ENCODE measurements at places on chromosomes 12 and 14.
A peak's percentile ranks its signal among the peaks of the same experiment; 100 is the strongest.

- DNase-seq, result no peak
Observed at GRCh38 chr14:93262446-93262845, 55.4 kb downstream of the UBR7 start.

DNA sequence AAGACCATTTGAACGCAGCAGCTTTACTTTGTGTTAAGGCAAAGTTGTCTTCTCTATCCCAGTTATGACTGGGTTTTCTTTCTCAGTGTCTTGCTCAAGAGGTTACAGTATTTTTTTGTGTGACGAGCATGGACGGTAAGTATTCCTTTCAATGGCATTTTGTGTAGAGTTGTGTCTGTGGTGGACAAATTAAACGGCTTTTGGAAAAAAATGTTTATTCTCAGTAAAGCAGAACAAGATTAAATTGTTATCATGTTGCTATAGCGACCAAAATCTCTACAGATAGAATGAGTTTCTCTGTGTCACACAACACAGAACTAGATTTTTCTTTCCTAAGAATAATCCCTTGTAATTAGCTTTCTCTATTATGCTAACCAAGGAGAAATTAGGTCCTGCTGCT, 417.1 kb downstream of the AEBP2 start:
- peak; percentile 72 for DNase-seq

DNA sequence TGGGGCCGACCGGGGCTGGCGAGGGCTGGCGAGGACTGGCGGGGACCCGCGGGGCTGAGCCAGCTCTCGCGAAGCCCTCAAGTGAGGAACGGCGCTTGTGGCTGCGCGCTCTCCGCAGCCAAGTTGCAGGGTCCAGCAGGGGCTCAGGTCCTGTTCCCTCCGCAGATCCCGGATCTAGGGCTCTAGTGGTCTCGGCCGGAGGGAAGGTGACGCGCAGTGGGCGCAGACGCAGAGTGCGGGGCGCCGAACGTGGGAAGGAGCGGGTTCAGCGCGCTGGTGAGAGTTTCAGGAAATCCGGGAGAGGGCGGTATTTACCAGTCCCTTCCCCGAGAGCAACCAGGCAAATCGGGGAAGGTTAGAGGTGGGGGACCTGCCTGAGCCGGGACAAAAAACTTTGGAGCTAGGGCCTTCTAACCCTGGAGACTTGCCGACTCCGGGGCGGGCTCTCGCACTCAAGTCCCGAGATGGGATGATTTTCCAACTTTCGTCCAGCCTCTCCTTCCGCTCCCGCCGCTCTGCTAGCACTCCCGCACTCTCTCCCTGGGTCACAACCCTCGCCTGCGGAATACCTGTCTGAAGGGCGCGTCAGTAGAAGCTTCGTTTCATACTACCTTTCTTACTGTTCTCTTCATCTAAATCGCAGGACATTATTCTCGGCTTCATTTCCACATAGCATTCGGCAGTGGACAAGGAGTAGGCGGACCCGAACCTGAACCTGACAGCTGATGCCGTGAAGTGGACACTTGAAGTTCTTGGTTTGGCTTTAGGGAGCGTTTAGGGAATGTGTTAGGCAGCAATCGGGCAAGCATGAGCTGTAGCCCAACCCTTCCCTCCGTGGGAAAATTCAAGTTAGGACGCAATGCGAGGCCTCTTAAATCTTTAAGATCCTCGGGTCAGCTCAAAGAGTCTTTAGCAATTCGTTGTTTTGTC, 13.6 kb upstream of the PAX9 start:
- peak; percentile 34 for DNase-seq

GRCh38 chr12:57623385-57623784, 9.6 kb downstream of the B4GALNT1 start:
- DNase-seq, result no peak

GRCh38 chr14:31705731-31706130, 144.5 kb downstream of the NUBPL start:
- no peak for DNase-seq

DNA sequence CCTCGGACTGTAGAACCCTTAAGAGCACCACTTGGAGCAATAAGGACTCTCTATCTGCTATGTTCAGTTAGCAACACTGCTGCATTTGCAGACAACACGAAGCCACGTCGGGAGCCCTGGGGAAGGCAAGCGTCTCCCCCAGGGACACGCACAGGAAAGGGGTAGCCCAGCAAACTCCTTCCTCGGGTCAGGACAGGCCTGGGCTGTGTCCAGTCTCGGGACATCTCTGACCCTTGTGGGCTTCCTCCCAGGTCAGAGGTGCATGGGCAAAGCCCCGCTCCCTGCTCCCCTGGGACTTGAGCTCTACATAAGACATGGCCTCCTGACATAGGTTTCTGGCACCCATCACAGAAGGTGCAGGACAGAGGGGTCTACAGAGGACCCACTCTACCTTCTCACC, 119.5 kb downstream of the PIWIL1 start:
- DNase-seq, result no peak

GRCh38 chr12:85829391-85829790, 6.8 kb downstream of the RASSF9 start:
- peak; percentile 77 for DNase-seq

DNA sequence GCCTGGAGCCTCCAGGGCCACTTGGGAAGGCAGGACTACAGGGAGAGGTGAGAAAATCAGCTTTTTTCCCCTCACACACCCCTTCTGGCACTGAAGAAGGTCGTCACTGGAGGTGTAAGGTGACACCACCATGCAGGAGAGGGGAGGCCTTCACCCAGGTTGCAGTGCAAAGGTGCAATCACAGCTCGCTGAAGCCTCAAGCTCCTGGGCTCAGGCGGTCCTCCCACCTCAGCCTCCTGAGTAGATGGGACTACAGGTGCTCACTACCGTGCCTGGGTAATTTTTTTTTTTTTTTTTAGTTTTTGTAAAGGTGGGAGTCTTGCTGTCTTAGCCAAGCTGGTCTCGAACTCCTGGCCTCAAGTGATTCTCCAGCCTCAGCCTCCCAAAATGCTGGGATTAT, 93.6 kb downstream of the TNFAIP2 start:
- DNase-seq, result no peak

DNA sequence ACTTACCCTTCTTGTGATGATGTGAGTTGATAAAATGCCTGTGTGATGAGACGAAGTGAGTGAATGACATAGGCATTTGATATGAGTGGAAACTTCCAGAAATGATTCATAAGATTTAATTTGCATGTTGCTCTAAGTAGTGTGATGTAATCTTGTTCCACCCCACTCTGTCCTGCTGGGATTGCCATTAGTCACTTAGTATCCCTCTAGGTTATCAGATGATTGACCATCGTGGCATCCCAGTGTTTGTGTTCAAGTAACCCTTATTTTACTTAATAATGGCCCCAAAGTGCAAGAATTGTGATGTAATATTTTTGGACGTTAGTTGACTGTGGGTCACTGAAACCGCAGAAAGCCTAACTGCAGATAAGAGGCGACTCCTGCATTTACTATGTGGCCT, 214.4 kb upstream of the DIO2 start:
- peak; percentile 98 for DNase-seq

DNA sequence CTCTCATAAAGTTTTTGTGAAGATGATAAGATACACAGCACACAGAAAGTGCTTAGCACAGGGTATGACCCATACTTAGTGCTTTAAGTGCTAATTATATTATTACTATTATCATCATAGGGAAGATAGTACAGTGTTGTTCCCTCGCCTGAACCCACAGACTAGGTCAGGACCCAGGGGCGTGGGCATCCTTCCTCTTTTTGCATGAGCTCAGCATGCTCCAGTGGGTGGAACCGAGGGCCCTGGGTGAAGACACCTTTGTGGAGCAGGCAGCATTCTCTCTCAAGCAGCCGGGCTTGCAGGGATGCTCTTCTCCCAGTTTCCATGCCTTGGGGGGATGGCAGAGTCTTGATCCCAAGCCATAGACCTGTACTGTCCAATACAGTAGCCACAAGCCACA, 34.8 kb downstream of the CRACR2A start:
- DNase-seq, result no peak

GRCh38 chr12:55996201-55996714, 818 bp upstream of the SUOX start:
- DNase-seq, result peak; percentile 54

Data from amniotic epithelial cell (primary cell).